EH (cell line): ENCODE measurements at places on chromosomes 12 and 14.

DNA sequence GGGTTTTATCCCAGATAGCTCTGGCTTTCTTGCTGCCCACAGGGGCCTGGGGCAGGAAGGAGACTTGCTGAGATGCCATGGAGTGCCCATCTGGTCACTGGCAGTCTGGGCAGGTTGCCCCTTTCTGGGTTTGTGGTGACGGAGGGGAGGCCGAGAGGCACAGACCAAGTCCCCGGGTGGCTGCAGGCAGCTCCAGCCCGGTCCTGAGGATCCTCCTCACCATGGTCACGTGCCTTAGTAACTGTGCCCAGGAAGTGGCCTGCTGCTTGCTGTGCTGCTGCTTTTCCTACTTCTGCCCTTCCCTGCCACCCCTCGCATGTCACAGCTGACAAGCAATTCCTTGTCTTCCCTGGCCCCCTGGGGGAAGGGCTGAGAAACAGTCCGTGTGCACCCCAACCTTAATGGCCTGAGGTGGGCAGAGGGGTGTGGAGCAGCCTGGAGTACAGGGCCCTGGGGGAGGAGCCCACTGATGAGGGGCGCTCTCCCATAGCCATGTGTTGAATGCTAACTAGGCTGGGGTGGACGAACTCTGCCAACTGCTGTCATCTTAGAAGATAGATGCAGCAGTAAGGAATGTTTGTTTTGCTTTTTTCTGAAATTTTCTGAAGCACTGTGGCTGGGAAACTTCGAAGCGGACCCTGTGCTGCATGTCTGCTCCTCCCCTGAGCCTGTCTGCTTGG, 54.9 kb upstream of the SRSF5 start:
- DNase-seq, result no peak

DNA sequence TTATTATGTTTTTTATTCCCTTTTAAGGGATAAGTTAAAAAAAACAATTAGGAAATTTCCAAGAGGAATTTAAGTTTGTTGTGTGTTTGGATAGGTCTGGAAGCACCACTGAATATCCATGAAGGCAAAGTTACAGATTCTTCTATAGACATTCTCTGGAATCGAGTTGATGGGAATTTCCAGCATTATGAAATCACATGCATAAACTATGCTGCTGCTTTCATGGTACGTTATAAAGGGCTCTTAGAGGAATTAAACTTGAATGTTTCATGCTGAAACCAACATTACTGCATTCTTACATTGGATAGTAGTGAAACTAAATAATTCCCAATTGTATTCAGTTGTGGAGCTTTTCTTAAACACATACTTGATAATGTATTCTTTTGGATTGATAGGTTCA, 21.5 kb upstream of the PTPRQ start:
- DNase-seq, result peak; percentile 73

DNA sequence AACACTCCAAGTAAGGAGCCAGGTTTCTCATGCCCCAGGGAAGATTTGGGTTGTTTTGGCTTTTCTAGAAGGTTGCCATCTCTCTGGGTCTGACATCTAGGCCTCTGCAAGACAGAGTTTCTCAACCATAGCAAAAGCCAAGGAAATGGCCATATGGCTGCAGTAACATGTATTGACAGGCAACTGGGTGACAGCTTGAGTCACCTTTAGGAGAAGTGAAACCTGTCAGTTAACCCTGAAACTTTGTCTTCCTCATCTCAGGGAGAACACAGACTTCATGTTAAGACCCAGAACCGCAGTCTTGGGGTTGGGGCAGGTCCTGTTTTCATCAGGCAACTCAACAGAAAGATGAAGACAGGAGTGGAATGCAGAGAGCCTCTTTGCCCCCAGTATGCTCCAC, 46.0 kb upstream of the PLBD1 start:
- DNase-seq, result no peak

DNA sequence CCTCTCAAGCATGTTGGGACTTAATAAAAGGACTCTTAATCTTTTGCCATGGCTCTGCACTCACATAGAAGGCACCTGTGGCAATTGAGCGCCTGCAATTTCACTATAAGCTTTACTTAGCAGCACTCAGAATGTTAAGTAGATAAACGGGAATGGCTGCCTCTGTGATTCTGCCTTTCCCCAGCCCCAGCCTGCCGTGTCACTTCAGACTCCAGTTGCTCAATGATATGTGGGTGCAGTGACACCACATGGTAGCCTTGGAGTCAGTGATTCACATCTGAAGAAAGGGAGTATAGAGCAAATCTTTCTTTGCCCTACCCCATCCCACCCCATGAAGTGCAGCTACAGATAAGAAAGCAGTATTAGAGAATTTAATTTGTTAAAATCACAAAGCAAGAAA, 96.1 kb downstream of the ZFC3H1 start:
- no peak for DNase-seq

- DNase-seq, result no peak
Measured at GRCh38 chr14:99465288-99465687, 15.4 kb downstream of the SETD3 start.

GRCh38 chr14:37709419-37710195, 114.2 kb downstream of the TTC6 start:
- DNase-seq, result peak; percentile 34
